HTR-8/SVneo (cell line): ENCODE measurements at places on chromosomes 7 and 10.

GRCh38 chr7:133853706-133854276 is 273.3 kb upstream of the LRGUK start:
- peak; percentile 51 for DNase-seq

GRCh38 chr7:102810916-102811315 is 62.1 kb downstream of the FAM185A start:
- DNase-seq = no peak

DNA sequence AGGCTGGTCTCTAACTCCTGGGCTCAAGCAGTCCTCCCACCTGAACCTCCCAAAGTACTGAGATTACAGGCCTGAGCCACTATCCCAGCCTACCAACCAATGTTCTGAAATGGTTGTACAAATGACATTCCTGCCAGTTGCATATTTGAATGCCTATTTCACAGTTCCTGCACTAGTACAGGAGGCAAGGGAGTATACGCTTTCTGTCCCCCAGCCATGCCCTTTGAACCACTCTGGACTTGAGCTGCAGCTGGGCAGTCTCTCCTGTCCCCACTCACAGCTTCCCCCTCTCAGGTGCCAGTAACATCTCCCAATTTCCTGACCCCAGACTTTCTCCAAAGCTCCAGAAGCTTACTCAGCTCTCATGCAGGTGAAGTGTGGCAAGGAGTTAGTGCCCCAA is 58.9 kb downstream of the SPOCK2 start:
- DNase-seq = no peak

GRCh38 chr10:26093229-26093628 is 123.3 kb upstream of the GAD2 start:
- no peak for DNase-seq

- DNase-seq = no peak
Observed at GRCh38 chr10:71359364-71360046, 37.2 kb upstream of the CDH23 start.

- DNase-seq = peak; percentile 12
Observed at GRCh38 chr7:122887198-122887597, 938 bp upstream of the CADPS2 start.

GRCh38 chr7:56040730-56041129 is 10.5 kb downstream of the PSPH start:
- no peak for DNase-seq

DNA sequence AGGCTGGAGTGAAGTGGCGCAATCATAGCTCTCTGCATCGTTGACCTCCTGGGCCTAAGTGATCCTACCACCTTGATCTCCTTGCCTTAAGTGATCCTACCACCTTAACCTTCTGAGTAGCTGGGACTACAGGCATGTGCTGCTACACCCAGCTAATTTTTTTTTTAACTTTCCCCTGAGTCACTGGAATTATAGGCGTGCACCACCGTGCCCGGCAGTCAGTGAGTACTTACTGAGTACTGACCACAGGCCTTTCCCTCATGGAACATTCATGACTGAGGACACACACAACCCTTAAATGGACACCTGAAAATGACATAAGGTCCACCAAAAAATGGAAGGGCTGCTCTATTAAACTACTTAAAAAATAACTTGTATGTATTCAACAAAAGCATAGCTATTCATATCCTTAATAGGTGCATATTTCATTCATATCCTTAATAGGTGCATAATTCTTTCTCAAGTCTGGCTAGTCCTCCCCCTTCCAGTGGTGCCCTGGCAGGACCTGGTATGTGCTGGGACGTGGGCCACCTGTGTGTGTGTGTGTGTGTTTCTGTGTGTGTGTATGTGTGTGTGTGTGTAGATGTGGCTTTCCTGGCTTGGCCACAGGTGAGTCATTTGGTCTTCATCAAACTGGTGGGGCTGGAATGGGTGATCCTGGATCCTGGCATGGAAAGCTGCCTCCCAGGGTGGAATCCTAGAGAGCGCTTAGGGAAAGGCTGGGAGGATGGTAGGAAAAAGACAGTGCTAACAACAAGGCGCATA is 3.5 kb downstream of the FAM180A start:
- no peak for DNase-seq

DNA sequence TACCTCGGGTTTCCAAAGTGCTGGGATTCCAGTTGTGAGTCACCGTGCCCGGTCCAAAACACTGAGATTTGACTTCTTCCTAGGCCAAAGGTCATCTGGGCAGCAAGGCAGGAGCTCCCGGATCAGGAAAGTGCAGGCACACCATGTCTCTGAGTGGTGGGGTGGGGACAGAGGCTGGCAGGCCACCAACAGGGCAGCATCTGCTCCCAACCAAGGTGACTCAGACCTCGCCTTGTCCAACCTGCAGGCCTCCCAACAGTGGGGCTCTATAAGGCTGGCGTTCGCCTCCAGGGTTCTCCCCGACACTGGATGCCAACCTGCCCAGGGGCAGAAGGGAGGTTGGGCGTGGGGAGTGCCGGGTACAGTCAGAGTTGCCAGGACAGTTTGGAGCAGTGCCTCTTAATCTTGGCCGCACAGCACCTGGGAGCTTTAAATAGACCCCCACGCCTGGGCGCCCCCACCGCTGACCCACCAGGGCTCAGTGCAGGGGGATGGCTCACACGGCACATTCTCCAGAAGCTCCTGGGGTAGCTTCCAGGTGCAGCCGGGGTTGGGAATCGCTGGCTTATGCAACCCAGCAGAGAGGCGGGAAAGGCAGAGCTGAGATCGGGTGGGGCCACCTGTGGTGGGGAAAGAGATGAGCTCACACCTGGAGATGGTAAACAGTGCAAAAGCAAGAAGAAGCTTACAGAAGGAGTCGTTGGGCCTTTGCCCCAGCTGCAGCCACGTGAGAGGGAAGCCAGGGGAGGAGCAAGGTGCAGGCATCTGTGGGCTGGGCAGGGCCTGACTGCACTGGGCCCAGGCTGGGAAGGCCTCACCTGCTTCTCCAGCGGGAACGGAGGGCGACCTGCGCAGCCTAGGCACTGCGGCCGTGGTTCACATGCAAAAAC is 10.9 kb downstream of the CALML5 start:
- DNase-seq = no peak

- no peak for DNase-seq
Observed at GRCh38 chr7:90242369-90243168, 2.4 kb upstream of the CFAP69 start.

DNA sequence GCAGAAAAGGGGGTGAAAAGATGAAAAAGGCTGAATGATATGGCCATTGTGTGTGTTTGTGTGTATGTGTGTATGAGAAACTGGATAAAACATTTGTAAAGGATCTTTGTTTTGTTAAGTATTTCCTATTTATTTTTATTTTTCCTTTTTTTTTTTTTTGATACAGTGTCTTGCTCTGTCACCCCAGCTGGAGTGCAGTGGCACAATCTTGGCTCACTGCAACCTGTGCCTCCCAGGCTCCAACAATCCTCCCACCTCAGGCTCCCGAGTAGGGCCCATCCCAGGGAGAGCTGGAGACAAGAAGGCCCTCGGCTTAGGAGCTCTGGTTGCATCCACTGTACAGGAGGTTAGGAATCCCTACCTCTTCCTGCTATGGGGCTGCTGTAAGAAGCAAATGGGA is 6.9 kb upstream of the CALML5 start:
- DNase-seq = no peak

- peak; percentile 63 for DNase-seq
Observed at GRCh38 chr10:90960355-90960814, 39.5 kb upstream of the ANKRD1 start.

DNA sequence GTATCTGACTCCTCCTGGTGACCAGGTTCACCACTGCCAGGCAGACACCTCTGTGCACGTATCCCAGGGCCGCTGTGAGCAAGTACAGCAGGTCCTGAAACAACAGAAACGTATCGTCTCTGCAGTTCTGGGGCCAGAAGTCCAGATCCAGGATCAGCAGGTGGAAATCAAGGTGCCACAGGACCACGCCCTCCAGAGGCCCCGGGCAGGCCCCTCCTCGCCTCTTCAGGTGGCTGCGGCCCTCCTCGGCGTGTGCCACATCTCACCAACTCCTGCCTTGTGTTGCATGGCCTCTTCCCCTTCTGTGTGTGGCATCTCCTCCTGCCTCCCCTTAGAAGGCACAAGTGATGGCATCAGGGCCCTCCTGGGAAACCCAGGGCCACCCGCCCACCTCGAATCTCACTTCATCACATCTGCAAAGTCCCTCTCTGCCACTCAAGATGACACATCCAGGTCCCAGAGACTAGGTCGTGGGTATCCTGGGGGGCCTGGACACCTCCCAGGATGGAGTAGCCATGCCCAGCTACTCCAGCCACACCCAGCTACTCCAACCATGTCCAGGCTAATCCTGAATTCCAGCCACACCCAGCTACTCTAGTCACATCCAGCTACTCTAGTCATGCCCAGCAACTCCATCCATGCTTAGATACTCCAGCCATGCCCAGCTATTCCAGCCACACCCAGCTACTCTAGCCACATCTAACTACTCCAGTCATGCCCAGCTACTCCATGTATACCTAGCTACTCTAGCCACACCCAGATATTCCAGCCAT is 52.6 kb upstream of the DNAAF5 start:
- no peak for DNase-seq

- DNase-seq = no peak
Observed at GRCh38 chr7:78399033-78399769, 600.6 kb downstream of the PHTF2 start.

DNA sequence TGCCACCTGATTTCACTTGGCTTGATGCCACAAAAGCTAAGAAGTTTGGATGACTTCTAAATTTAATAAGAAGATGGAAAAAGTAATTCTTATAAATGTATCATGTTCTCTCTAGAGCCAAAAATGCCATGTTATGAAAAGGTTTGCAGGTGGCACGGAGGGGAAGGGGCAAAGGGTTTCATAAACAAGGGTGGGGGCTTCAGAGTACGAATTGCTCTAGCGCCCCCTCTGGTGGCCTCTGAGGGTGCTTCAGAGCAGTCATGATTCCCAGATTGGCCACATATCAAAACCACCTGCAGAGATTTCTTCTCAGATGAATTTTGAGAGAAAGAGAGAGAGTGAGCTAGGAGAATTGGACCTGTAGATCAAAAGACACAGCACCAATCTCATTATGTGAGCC is 208.6 kb upstream of the YAE1 start:
- DNase-seq = no peak

GRCh38 chr7:128361411-128362379 is at the start of gene PRRT4:
PRRT4 (minus strand) TSS chr7:128361690.
- no peak for DNase-seq

GRCh38 chr10:63103971-63104409 is 29.1 kb upstream of the NRBF2 start:
- DNase-seq = no peak

DNA sequence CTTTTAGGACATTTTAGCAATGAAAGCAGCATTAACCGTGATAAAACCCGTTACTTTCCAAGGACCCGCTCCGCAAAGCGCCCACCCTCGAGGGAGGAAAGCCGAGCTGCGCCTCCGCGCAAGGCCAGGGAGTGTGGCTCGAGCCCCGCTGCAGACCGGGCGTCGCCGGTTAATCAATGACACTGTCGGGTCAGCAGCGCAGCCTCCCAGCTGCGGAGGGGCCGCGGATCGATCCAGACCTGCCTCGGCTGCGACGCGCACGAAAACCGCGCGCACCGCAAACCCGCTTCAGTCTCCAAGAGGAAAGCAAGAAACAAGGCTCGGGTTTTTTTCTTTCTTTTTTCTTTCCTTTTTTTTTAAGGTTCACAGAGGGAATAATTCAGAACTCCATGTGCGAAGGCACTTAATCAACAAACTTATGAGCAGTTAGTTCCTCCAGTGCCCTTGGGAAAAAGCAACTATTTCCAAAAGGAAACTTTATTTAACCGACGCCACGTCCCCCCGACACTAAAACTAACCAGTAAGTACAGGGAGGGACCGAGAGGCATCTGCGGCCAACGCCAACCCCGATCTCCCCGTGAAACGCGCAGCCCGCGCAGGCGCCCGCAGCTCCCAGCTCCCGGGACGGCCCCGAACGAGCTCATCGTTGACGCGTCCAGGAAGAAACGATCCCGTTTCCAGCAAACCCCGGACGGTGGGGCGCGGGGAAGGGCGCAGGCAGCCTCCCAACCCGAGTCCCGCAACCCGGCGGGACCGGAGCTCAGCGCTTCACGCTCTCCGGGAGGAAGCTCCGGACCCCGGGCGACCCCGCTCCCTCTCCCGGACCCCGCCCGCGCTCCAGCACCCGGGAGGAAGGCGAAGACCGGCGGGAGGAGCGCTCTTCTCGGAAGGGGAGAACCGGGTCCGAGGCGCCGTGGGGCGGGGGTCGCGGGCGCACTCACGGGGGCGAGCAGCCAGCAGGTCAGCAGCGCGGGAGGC is 598 bp downstream of the VIPR2 start:
- DNase-seq = no peak

- no peak for DNase-seq
Observed at GRCh38 chr10:129101232-129101980, 365.6 kb upstream of the MGMT start.

GRCh38 chr7:72064916-72065315 is 347.2 kb downstream of the CALN1 start:
- DNase-seq = no peak

DNA sequence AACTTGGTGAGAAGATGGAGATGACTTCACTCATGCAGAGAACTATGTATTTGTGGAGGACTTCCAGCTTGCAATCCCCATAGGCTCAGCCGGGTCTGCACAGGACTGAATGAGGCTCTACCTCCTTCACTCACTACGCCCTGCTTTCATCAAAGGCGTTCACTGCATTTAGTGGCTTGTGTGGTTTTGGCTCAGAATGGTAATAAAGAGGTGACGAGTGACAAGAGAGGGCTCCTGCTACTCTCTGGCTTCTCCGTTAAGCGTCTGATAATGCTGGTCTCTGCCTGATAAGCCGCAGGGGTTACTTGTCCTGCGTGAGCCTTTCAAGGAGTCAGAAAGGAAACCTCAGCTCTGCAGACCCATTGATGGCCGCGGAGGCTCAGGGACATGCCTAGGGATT is 343.4 kb downstream of the PRPF18 start:
- DNase-seq = no peak

GRCh38 chr10:79435271-79436065 is 10.0 kb downstream of the ZCCHC24 start:
- no peak for DNase-seq

DNA sequence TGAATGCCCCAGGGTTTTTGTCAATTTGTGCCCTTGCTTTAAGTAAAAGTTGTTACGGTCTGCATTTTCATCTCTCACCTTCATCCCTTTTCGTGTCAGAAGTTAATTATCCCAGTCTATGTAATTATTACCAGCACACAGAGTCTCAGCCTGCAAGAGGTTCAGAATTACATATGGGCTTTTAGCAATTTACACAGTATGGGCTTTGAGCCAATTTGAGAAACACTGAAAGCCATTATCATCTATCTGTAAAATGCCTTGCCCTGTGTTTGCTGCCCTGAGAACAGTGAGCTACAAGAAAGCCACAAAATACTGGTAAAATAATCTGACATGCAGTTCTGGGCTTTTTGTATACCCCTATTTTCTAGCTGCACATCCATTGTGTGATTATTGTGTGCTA is 125.6 kb upstream of the STEAP4 start:
- no peak for DNase-seq

- no peak for DNase-seq
Observed at GRCh38 chr10:23742368-23742767, 303.5 kb downstream of the OTUD1 start.

- DNase-seq = no peak
Observed at GRCh38 chr10:131843881-131844284, 56.9 kb upstream of the PPP2R2D start.

DNA sequence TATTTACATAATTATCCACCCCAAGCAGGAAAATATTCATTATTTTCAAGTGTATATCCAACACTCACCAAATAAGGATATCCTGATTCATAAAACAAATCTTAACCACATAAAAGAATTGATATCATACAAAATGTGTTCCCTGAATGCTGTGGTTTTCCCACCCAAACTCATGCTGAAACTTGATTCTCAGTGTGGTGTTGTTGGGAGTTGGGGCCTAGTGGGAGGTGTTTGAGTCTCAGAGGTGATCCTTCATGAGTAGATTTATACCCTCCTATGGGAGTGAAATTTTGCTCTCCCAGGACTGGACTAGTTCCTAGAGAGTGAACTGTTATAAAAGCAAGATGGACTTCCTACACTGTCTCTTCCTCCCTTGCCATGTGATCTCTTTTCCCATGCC is 1028.3 kb downstream of the SORCS1 start:
- DNase-seq = no peak
